Stimulated activated CD4-positive, alpha-beta T cell treated with anti-CD3 and anti-CD28 coated beads, Interleukin-15, amount 100 ng/mL, for 24 hours (primary cell): ENCODE measurements at places on chromosomes 5 and 9.

- DNase-seq = no peak
Observed at GRCh38 chr5:77791356-77791755, 15.2 kb upstream of the TBCA start.

- no peak for DNase-seq
Observed at GRCh38 chr5:74370168-74370567, 270.4 kb downstream of the ENC1 start.

GRCh38 chr9:92717201-92718085 lies 47.2 kb downstream of the BICD2 start:
- DNase-seq = no peak

GRCh38 chr9:76630916-76631315 lies 133.3 kb upstream of the PCA3 start:
- DNase-seq = no peak

GRCh38 chr9:91776409-91777291 lies 173.4 kb downstream of the ROR2 start:
- no peak for DNase-seq

GRCh38 chr5:58018016-58018415 lies 441.9 kb downstream of the PLK2 start:
- no peak for DNase-seq

- no peak for DNase-seq
Observed at GRCh38 chr5:22058620-22059019, 794.5 kb downstream of the CDH12 start.

- DNase-seq = no peak
Observed at GRCh38 chr9:85941966-85942912, 1.3 kb downstream of the NAA35 start.

- DNase-seq = no peak
Observed at GRCh38 chr5:74632947-74633356, 7.6 kb downstream of the ENC1 start.

GRCh38 chr9:74528207-74528606 lies 31.1 kb downstream of the RORB start:
- no peak for DNase-seq

- no peak for DNase-seq
Observed at GRCh38 chr9:34025062-34025461, 23.6 kb downstream of the UBAP2 start.

DNA sequence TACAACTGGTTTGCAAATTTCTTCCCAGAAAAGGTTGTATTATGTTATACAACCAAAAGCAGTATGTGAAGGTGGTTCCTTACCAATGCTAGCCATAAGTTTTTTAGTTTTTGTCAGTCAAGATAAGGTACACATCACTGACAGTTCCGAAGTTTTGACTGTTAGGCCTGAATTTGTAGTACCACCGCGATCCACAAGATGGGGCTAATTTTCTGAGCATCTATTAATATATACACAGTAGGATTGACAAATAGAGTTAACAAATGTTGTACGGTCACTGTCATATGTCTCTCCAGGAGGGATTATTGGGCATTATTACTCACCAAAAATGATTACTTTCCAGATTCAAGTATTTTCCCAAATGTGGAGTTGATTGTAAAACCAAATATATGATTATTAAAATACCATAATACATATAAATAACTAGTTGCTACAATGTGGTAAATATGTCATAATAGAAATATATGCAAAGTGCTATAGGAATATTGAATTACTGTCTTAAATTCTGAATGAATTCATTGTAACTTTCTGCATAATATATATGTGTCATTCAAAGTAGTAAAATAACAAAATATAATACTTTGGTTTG lies 28.4 kb upstream of the LRRC19 start:
- DNase-seq = peak; percentile 66

- DNase-seq = no peak
Observed at GRCh38 chr9:84103651-84104377, 123.2 kb downstream of the RMI1 start.

DNA sequence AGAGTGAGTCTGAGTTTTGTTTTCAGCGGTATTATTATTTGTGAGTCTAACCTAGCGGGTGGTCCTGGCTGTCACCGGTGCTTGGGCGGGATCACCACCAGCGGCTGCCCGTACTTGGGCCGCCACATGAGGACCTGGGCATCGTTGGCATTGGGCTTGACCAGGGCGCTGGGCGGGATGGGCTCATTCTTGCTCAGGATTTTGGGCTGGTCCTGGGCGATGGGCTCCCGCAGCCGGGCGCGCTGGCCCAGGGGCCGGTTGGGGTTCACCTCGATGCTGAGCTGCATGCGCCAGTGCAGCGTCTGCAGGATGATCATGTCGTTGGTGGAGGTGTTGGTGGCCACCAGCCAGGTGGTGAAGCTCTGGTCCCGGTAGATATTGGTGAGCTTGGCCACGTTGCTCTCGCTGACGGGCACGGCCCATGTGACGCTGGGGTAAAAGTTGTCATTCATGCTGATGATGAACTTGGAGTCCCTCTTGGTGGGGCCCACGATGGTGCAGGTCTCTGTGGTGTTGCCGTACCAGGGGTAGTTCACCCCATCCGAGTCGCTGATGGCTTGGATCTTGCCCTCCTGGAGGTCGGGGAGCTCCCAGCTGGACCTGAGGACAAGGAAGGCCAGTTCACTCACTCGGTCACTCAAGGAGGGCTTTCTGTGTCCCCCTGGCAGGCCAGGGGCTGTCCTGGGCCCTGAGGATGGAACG lies 15.4 kb downstream of the FAM78A start:
- DNase-seq = no peak

- no peak for DNase-seq
Observed at GRCh38 chr5:151007430-151008209, 12.8 kb upstream of the GPX3 start.

DNA sequence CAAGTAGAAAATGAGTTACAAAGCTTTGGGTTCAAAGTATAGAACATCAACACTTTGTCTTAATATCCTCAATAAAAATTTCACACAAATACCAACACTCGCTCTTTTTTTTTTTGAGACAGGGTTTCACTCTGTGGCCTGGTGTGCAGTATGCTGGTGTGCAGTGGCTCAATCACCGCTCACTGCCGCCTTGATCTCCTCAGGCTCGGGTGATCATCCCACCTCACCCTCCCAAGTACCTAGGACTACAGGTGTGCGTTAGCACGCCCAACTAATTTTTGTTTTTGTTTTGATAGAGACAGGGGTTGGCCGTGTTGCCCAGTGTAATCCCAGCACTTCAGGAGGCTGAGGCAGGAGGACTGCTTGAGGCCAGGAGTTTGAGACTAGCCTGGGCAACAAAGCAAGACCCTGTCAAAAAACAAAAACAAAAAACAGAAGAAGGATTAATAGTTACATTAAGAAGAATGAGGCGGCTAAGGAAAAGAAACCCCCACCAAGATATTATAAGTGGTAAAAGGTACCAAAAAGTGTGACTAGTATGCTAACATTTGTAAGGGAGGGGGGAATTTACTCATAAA lies 20.3 kb downstream of the FNBP1 start:
- DNase-seq = no peak

DNA sequence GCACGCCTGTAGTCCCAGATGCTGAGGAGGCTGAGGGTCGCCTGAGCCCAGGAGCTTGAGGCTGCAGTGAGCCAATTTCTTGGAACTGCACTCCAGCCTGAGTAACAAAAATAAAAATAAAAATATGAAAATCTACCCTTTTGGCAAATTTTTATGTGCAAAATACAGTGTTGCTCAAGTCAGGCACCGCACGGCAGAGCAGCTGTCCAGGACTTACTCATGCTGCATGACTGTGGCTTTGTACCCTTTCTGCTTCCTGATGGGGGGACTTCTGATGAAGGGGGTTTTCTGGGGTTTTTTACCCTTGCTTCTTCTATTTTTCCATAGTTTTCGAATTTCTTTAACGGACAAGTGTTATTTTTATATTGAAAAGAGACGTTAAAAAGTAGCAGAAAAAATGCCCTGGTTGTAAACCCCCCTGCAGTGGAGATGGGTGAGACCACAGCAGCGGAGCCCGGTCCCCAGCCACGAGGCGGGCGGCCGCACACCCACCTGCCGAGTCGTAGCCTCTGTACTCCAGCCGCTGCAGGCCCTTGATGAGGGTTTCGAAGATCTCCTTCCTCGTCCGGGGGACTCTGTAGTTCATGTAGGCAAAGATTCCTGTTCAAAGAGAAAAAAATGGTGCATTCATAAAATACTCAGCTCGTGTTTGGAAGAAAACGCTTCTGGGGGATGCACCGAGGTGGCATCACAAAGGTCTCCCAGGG lies 15.0 kb downstream of the GFPT2 start:
- no peak for DNase-seq

GRCh38 chr9:6051511-6051950 lies 36.1 kb upstream of the RANBP6 start:
- no peak for DNase-seq

GRCh38 chr9:36748322-36748899 lies 175.7 kb downstream of the MELK start:
- peak; percentile 41 for DNase-seq

DNA sequence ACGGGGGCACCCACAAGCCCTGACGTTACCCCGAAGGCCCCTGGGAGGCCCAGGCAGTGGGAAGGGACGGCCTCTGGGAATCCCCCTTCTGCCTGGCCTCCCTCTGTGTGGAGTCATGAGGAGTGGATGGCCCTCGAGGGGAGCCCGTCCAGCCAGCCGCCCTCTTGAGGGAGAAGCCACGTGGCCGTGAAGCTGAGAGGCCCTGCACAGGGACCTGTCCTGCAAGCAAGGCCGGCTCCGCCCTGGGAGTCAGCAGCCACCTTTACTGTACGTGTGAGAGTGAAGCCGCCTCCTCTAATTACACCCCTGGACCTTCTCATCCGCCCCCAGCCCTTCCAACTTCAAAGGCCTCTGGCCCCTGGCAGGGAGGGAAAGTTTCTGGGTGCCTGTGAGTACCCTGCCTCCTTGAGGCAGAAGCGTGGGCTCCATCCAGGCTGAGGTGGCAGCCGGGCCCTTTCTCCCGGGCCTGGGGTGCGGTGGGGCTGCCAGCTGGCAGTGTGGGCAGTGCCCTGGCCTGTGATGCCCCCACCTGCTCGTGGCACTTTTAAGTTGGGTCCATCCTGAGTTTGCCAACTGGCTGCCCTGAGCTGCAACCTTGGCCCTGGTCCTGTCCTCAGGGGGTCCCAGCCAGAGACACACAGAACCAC lies 55.9 kb upstream of the EGFL7 start:
- DNase-seq = no peak

- DNase-seq = no peak
Observed at GRCh38 chr9:91736311-91736710, 213.7 kb downstream of the ROR2 start.

GRCh38 chr5:120155873-120156272 lies 308.2 kb upstream of the PRR16 start:
- no peak for DNase-seq

DNA sequence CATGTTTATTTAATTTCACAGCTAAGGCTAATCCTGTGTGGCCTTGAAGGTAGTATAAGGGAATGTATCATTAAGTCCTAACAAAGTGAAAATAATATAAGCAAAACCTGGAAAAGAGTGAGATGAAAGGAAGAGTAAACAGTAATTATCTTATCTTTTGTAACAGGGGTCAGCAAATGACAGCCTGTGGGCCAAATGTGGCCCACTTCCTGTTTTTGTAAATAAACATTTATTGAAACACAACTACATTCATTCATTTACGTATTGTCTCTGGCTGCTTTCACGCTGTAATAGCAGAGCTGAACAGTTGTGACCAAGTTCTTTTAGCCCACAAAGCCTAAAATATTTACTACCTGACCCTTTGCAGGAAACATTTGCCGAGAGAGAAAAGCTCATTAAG lies 78.4 kb upstream of the HTR4 start:
- DNase-seq = no peak

- DNase-seq = no peak
Observed at GRCh38 chr9:130739081-130739480, 45.5 kb downstream of the EXOSC2 start.

GRCh38 chr9:118640836-118641560 lies 728.2 kb downstream of the BRINP1 start:
- DNase-seq = no peak

- no peak for DNase-seq
Observed at GRCh38 chr9:136847088-136847825, 2.0 kb upstream of the PHPT1 start.

- DNase-seq = no peak
Observed at GRCh38 chr5:157253547-157253946, 12.4 kb upstream of the CYFIP2 start.

DNA sequence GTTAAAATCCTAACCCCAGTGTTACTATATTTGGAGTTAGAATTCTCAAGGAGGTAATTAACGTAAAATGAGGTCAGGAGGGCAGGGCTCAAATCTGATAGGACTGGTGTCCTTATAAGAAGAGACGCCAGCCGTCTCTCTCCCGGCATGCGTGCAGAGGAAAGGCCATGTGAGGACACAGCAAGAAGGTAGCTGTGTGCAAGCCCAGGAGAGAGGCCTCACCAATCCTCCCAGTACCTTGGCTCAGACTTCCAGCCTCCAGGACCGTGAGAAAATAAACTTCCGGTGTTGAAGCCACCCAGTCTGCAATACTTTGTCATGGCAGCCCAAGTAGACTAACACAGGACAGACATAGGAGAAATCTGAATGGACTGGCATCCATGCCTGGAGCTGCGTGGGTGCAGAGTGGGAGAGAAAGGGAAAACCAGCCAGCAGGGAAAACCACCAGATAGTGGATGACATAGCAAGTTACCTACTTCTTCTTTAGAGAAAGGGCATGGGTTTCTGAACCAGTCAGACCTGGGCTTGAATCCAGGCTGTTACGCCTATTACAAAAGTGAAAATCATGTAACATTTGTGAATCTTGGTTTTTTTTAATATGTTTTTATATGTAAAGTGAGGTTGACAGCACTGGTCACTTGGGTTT lies 89.2 kb downstream of the FSTL4 start:
- no peak for DNase-seq

GRCh38 chr9:89941875-89942274 lies 337.1 kb downstream of the GADD45G start:
- DNase-seq = no peak

GRCh38 chr5:5558638-5559527 lies 136.4 kb downstream of the ICE1 start:
- no peak for DNase-seq

DNA sequence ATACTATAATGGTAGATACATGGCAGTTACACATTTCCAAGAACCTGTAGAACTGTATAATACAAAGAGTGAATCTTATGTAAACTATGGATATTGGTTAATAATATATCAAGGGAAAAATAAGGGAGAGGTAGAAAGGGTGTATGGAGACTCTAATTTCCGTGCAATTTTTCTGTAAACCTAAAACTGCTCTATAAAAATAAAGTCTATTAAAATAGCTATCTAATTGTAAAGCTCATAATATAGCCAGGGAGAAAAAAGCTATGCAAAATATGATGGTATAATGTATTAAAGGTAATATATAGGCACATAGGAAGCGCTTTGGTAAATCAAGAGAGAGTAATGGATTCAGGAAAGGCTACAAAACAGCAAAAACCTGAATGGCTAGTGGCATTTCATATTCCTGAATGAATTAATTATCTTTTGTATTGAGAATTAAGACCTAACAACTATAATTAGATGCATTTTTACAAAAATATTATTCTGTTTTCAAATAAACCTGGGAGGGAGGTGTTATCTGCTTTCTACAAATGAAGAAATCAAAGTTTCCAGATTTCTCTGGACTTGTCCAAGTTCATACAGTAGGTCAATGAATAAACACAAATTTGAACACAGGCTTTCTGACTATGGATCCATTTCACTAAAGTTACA lies 22.8 kb downstream of the ANXA1 start:
- no peak for DNase-seq

GRCh38 chr5:94967525-94967924 lies 317.4 kb downstream of the MCTP1 start:
- DNase-seq = no peak

- DNase-seq = no peak
Observed at GRCh38 chr9:16543686-16544085, 326.8 kb downstream of the BNC2 start.
